ENCODE measurements at places on chromosomes 3 and 15.

- DNase-seq: no peak
Observed at GRCh38 chr3:176934698-176935097, 262.6 kb downstream of the TBL1XR1 start.

- no peak for DNase-seq
Observed at GRCh38 chr3:52493232-52494017, 1.7 kb upstream of the STAB1 start.

DNA sequence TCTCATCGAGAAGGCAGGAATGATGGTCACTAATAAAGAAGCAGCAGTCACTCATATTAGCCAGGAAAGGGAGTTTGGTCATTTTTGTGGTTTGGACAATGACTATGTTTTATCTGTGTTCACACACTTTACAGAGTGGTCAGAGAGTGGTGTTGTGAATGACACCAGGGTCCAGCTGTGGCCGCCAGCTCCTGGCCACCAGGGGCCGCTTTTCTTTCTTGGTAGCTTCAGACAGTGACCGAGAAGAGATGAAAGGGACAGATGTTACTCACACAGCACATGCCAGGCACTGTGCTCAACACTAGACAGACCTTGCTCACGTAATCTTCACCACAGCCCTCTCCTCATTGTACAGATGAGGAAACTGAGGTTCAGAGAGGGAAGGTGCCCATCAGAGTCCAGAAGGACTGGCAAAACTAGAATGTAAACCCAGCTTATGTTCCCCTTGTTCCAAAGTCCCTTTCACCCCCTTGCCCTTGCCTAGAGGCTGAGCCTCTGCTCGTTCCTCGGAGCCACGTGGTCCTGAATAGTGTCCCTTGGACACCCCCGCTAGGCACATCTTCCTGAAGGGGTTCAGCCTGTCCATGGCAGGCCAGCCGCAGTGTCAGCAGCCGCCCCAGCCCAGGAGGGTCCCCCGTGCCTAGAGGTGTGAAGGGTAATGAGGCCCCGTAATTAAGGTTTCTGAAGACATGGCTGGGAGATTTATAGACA, 55.6 kb downstream of the CYP11A1 start:
- DNase-seq: no peak

DNA sequence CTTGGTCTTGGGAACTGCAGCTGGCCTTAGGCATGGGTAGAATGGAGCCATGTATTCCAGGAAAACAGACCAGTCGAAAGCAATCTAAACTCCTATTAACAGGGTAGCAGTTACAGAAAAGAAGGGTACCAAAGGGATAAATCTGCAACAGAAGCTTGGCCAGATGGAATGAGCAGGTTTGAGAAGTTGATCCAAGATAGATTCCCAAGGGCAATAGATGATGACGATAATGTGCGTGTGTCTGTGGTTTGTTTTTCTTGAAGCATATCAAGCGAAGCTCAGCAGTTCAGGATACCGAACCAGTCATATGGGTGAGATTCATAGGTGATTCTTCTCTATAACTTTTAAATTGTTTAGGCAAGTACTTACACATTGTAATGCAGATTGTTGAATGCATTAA, 203.8 kb upstream of the SEMA6D start:
- DNase-seq: no peak

- DNase-seq: no peak
Observed at GRCh38 chr15:58471348-58471747, 39.6 kb downstream of the LIPC start.

- DNase-seq: no peak
Observed at GRCh38 chr15:41006479-41006878, 53.2 kb downstream of the CHAC1 start.

- DNase-seq: no peak
Observed at GRCh38 chr3:54703923-54704322, 223.9 kb downstream of the LRTM1 start.

DNA sequence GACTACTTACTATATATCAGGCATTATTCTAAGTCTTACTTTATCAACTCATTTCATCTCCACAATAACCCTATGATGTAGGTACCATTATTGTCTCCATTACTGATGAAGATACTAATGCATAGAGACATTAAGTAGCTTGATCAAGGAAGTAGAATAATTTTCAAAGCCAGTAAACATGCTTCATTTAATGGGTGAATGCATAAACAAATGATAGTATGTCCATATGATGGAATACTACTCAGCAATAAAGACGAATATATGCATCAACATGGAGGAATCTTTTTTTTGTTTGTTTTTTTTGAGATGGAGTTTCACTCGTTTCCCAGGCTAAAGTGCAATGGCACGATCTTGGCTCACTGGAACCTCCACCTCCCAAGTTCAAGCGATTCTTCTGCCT, 184.9 kb downstream of the FMN1 start:
- no peak for DNase-seq

GRCh38 chr3:179666436-179667035, 13.7 kb downstream of the USP13 start:
- DNase-seq: no peak

DNA sequence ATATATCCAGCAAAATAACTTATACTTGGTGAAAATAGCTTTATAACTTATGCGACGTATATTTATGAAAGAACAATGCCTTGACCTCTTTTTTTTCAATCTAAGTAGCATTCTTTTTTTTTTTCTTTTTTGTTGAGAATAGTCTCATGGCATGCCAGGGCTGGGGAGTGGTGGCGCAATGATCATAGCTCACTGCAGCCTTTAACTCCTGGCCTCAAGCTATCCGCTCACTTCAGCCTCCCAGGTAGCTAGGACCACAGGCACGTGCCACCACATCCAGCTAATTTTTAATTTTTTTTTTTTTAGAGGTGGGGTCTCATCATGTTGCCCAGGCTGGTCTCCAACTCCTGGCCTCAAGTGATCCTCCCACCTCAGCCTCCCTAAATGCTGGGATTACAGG, 43.5 kb downstream of the RAB8B start:
- DNase-seq: peak; percentile 68

GRCh38 chr3:177057768-177058167, 139.5 kb downstream of the TBL1XR1 start:
- DNase-seq: no peak

DNA sequence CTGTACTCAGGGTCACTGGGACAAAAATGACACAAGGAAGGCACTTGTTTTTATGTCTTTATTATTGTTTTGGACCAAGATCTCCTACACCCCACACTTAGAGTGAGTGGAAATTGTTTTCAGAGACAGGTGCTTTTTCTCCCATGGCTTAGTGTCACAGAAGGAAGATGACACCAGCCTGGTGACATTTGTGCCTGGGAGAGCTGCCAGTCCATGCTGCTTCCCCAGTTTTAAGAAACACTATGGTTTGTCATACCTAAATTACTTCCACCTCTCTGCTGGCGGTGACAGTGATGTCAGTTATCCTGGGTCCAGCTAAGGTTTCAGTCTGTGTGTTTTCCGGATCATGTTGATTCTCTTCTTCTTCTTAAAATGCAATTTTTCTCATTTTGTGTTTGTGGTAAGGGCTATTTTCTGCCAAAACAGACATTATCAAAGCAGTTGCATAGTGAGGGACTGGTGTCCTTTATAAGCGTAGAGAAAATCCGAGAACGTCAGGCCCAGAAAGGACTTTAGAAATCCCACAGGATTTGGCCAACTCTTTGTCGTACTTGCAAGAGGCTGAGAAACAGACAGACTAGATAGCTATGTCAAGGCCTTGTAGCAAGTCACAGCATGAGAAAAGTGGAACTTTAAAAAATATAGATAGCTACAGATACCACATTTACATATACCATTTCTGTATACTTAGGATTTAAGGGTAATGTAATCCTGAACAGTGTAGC, 149.5 kb downstream of the TP63 start:
- DNase-seq: no peak

DNA sequence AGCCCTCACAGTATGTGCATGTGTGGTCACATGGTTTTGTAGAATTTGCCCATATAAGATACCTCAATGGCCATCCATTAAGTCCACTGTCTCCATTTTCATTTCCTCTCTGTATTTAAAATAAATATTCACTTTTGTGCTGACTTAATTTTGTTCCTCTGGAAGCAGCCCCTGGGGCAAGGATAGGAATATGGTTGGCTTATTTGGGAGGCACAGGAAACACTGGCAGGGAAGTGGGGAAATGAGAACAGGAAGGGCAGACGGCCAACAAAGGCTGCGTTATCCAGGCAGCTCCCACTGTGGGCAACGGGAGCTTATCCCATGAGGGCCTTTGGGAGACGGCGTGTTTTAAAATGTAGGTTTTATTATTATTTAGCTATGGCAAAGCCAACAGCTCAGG, 148.6 kb downstream of the SHQ1 start:
- no peak for DNase-seq

DNA sequence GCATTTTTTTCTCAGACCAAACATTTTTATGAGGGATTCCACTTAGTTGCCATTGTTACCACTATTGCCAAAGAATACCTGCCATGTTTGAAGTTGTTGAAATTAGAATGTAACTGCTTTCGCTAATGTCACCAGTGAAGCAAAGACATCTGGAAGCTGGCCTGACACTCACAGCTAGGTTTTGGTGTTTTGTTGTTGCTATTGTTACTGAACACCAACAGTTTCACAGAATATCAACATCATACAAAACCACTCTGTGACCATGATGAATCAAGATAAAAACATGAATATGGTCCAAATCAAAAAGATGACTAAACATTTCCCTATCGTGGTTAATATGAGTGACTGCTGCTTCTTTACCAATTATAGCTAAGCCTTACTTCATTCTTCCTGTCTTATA, 6.9 kb upstream of the CFAP20DC start:
- DNase-seq: no peak

DNA sequence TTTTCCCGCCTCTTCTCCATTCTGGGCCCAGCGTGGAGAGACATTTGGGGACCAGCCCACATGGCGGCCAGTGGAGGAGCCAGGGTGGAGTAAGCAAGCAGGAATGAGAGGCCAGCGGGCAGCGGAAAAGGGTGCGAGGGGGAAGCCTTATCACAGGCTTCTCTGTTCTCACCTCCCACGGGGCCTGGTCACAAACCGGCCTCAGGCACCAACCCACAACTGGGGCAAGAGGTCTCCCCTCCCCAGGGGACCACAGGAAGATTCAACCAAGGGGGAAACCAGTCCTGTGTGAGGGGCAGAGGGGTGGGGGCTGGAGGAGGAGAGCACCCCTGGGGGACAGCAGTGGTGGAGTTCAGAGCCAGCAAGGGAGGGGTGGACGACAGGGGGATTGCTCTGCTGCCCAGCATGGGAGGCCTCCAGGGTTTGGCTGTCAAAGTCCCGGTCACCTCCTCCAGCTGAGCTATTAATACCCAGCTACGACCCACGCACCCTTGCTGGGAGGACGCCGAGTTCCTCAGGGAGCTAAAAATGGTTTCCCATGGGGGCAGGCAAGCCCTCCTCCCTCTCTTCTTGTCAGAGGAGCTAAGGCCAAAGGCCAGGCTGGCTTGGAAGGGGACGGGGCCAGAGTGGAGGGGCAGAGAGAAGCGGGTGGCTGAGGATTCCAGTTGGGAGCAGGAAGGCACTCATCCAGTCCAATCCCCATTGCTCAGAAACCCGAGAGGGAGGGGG, 23.8 kb upstream of the RPL29 start:
- DNase-seq: no peak

DNA sequence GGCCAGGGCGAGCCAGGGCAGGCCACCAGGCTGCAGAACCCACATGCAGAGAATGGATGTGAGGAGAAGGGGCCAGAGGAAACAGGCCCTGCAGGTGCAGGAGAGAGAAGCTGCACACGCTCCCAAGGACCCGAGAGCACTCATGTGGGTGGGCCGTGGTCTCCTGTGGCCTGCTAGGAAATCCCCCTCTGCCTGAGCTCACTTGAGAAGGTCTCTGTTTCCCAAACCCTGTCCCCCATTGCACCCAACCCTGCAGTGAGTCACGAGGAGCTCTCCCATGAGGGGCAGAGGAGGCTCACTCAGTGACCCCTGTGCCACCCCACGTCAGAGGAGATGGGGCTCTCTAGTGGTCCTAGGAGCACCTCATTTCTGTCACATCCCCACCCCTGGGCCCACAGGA, 111.1 kb downstream of the KLF13 start:
- no peak for DNase-seq

DNA sequence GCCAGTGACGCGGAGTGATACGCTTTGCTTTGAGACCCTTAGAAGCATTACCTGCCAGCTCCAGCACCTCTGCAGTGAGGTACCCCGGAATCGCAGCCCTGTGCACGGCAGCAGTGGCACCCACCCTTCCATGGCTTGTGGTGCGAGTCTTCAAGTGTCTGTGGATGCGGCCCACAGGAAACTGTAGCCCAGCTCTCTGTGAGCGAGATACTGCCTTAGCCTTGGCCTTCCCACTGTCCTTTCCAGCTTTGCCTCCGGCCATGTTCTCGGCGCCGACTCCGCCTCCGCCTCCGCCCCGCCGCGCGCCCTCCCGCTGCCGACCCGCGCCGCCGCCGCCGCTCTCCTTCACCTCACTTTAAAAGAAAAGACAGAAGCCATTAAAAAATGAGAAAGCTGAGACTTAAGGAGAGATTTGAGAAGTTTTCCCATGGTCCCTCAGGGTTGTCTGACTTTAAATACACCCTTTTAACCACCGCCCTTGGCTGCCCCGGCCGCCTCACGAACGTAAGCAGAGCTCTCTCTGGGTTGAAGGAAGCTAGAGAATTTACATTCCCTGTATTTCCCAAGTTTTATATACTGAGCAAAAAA, 78.5 kb upstream of the FAM174B start:
- DNase-seq: no peak

- no peak for DNase-seq
Observed at GRCh38 chr3:11690863-11691766, 47.4 kb upstream of the VGLL4 start.

GRCh38 chr3:57737840-57738239, 18.3 kb upstream of the SLMAP start:
- no peak for DNase-seq

GRCh38 chr3:94587291-94587690, 524.4 kb downstream of the NSUN3 start:
- no peak for DNase-seq

- no peak for DNase-seq
Observed at GRCh38 chr3:130907966-130908365, 14.1 kb downstream of the ATP2C1 start.

- peak; percentile 70 for DNase-seq
Observed at GRCh38 chr3:150703299-150703755, 393 bp downstream of the ERICH6 start.

DNA sequence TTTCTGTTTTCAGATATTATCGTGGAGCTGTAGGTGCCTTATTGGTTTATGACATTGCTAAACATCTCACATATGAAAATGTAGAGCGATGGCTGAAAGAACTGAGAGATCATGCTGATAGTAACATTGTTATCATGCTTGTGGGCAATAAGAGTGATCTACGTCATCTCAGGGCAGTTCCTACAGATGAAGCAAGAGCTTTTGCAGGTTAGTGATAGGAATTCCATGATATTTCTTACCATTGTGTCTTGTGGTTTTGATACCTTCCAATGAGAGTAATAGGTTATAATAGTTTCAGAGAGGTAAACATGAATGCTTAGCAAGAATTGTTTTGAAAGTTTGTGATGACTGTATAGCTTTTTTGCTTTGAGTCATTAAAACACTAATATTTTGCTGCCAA, 8.5 kb downstream of the RAB11A start:
- DNase-seq: no peak

- no peak for DNase-seq
Observed at GRCh38 chr3:25588441-25589103, 76.1 kb downstream of the TOP2B start.
